WERI-Rb-1 (cell line): ENCODE measurements at places on chromosomes 7 and 10.

GRCh38 chr7:99141841-99142726 is 1.8 kb downstream of the SMURF1 start:
- no peak for DNase-seq

- DNase-seq, result no peak
Measured at GRCh38 chr7:150586785-150587152, 19.6 kb downstream of the GIMAP4 start.

GRCh38 chr10:17353568-17354300 is 100.7 kb downstream of the ST8SIA6 start:
- DNase-seq, result no peak

GRCh38 chr7:100860702-100861615 is 6.2 kb upstream of the TRIP6 start:
- no peak for DNase-seq

DNA sequence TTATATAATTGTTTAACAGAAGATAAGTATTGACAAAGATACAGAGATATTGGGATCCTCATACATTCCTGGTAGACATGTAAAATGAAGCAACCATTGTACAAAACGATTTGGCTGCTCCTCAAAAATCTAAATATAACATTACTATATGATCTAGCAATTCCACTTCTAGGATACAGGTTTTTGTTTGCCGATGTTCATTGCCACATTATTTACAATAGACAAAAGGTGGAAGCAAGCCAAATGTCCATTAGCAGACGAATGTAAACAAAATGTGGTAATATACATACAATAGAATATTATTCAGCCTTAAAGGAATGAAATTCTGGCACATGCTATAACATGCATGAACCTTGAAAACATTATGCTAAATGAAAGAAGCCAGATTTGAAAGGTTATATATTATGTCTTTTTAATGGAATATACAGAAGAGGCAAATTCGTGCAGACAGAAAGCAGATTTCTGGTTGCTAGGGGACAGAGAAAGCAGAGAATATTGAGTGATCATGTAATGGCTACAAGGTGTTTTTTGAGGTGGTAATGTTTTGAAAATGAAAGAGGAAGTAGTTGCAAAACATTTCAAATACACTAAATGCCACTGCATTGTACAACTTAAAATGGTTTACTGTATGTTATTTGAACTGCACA is 44.9 kb downstream of the POLR1F start:
- no peak for DNase-seq

- no peak for DNase-seq
Measured at GRCh38 chr10:17387861-17388503, 66.4 kb downstream of the ST8SIA6 start.

DNA sequence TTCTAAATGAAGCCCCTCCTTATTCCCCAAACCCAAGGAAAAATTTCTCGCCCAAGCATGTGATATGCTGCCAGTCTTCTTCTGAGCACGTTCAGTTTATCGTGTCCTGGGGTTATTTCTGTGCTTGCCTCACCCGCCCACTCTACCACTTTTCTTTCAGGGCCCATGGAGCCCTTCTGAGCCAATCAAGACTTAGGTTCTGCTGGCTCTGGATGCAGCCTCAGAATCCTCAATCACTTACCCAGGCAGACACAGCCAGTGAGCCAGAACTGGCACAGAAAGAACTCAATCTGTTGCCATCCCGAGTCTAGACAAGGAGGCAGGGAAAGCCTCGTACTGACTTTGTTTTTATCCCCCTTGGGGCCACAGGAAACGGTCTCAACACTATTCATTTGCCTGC is 34.2 kb upstream of the C10orf90 start:
- DNase-seq, result no peak

DNA sequence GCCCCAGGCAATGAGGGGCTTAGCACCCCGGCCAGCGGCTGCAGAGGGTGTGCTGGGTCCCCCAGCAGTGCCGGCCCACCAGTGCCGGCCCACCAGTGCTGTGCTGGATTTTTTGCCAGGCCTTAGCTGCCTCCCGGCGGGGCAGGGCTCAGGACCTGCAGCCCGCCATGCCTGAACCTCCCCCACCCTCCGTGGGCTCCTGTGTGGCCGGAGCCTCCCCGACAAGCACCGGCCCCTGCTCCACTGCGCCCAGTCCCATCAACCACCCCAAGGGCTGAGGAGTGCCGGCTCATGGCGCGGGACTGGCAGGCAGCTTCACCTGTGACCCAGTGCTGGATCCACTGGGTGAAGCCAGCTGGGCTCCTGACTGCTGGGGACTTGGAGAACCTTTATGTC is 3.5 kb upstream of the ACSL5 start:
- no peak for DNase-seq

DNA sequence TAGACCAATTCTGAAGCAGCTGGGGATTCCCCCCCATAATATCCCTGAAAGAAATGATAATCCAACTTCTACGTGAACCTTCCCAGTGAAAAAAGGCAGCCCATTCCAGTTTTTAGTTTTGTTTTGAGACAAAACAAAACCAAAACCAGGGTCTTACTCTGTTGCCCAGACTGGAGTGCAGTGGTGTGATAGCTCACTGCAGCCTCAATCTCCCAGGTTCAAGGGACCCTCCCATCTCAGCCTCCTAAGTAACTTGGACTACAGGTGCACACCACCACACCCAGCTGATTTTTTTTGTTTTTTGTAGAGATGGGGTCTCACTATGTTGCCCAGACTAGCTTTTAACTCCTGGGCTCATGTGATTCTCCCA is 12.5 kb upstream of the ARPC1A start:
- DNase-seq, result no peak

- DNase-seq, result no peak
Measured at GRCh38 chr10:133087045-133087678, 562 bp upstream of the ADGRA1 start.

GRCh38 chr10:98956576-98957260 is 278.9 kb downstream of the HPSE2 start:
- no peak for DNase-seq

DNA sequence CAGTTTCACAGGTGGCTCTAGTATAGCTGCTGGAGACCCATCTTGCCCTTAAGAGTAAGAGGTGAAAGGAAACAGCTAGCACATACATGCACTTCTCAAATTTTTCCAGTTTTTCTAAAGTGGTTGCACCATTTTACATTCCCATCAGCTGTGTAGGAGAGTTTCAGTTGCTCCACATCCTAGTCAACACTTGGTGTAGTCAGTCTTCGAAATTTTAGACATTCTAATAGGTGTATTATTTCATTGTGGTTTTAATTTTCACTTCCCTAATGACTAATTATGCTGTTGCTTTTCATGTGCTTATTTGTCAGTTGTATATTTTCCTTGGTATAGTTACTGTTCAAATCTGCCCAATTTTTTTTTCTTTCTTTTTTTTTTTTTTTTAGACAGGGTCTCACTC is 9.5 kb upstream of the HACD1 start:
- DNase-seq, result no peak

- no peak for DNase-seq
Measured at GRCh38 chr10:94524711-94525110, 20.9 kb upstream of the HELLS start.

DNA sequence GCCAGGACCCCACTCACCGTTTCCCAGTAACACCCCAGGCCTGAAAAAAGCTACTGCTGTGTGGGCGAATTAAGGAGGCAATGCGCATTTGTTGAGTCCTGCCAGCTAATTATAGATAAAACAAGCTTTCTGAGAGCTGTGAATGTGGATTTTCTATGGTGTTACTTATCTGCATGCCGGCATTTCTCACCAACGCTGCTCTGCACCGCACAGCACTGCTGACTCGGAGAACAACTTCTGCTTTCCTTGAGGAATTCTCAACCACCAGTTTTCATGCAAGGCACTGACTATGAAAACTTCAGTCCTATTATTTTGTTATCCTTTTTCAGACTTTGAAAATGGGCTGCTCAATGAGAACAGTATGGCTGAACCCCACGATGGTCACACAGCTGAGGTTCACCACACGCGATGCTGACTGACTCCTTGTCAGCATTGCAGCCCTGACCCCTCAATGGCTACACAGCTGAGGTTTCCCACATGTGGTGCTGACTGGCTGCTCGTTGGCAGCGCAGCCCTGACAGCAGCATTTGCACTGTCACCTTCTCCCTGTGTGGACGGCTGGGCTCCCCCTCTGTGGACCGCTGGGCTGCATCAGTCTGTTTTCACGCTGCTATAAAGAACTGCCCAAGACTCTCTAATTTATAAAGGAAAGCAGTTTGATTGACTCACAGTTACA is 190.6 kb downstream of the DIP2C start:
- no peak for DNase-seq

DNA sequence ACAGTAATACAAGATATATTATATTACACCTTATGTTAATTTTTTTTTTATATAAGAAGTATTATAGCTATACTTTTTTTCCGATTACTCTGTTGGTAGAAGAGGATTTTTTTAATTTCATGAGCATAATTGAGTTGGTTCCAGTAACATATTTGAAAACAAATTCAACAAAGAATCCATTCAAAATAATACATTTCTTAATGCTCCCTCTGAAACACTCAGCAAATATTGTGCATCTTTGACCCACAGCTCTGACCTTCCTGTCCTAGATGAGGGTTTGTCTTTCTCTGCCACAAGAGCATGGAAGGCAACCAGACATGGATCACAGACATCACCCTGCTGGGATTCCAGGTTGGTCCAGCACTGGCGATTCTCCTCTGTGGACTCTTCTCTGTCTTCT is at the start of gene OR2A2:
OR2A2 (plus strand) TSS at position 301 of the 400 bp plus-strand sequence; CDS start at position 301, 0 bp downstream.
- DNase-seq, result no peak

- DNase-seq, result no peak
Measured at GRCh38 chr7:43856996-43857395, 12.3 kb downstream of the MRPS24 start.
